T-helper 22 cell (primary cell): ENCODE measurements at places on chromosomes 6 and 20.

- no peak for DNase-seq
Observed at GRCh38 chr20:12371990-12372389, 454.3 kb downstream of the BTBD3 start.

GRCh38 chr6:92763274-92763584, 656.1 kb downstream of the EPHA7 start:
- no peak for DNase-seq

DNA sequence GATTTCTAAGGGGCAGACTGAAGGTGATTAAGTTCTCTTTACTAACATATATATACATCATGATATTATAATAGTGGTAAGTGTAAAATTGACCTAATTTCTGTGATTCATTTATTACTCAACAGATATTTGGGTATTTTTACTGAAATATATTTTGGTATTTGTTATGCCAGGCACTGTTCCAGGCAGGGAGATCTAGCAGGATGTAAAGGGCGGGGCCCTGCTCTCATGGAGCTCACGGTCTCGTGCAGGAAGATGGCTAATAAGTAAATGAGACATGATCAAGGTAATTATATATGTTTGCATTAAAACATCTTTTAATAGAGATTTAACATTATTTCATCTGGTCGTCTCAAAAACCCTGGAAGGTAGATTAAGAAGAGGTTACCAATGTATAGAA, 27.7 kb downstream of the FAM50B start:
- no peak for DNase-seq

- no peak for DNase-seq
Observed at GRCh38 chr6:89817481-89817880, 2.1 kb downstream of the MDN1 start.

- DNase-seq: no peak
Observed at GRCh38 chr6:158249340-158249836, 62.9 kb upstream of the TULP4 start.

DNA sequence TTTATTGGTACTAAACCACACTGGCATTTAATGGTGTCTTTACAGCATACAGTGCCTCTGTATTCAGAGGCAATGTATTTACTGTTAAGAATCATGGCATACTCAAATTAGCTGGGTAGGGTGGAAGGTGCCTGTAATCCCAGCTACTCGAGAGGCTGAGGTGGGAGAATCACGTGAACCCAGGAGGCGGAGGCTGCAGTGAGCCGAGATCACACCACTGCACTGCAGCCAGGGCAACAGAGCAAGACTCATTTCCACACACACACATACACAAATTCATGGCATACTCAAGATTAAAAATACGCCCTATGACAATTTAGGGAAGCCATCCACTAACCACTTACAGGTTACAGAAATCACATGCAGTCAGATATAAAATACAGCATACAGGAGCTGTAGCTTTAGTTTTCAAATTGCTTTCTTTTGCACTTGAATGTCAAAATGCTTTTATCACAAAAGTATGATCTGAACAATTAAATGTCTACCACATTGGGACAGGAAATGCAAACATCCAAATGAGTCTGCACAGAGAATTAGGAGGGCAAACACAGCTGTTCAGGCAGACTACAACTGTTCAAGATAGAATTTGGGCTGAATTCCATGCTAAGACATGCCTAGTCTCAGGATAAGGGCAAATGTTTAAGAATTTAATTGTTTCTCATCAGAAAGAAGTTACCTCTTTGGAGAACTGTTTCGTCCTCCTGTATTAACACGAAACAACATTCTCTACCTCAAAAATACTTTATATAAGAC, 36.4 kb downstream of the CSNK2A1 start:
- no peak for DNase-seq

- DNase-seq: no peak
Observed at GRCh38 chr20:8287340-8287739, 155.3 kb downstream of the PLCB1 start.

DNA sequence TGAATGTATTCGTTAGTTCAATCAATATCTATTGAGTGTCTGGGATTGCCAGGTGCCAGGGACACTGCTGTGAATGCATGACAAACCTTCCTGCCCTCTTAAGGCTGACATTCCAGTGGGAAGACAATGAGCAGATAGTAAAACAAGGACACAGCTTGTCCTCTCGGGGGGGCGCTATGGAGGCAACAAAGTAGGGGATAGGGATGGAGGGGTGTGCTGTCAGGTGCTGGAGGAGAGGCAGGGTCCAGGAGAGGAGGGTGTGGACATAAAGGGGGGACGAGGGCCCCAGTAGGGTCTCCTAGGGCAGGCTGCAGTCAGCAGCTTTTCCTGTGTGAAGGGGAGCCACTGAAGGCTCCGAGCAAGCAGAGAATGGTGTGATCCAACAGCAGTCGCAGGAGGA, 198.2 kb upstream of the PDE10A start:
- no peak for DNase-seq

DNA sequence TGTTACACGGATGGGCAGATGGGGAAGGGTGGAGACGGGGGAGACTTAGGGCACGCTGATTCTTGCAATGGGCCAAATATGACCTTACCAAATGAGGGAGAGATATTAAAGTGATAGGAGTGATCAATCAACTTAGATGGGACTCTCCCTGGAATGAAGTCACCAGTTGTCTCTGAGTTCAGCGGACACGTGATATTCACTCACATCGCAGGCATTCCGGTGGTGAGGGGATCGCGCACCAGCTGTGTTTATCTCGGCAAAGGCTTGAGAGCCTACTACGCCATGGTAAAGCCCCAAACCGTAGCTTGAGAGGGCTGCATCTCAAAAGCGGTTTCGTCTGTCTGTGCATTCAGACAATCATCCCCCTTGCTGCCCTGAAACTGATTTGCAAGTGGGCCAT, 5.5 kb downstream of the BMP7 start:
- no peak for DNase-seq

GRCh38 chr6:116218172-116218633, 35.7 kb downstream of the TSPYL4 start:
- DNase-seq: no peak

DNA sequence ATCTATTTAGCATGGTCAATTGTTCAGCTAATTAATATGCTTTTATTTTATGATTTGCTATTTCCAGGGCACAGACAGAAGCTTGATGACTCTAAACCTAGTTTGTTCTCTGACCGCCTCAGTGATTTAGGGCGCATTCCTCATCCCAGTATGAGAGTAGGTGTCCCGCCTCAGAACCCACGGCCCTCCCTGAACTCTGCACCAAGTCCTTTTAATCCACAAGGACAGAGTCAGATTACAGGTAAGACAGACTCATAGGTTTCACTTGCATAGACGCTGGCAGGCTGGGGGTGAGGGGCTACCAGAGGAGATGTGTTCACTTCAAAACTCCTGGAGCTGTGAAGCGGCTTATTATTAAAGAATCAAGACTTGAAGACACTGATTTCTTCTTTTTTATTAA, 114.1 kb upstream of the SUPT3H start:
- no peak for DNase-seq

DNA sequence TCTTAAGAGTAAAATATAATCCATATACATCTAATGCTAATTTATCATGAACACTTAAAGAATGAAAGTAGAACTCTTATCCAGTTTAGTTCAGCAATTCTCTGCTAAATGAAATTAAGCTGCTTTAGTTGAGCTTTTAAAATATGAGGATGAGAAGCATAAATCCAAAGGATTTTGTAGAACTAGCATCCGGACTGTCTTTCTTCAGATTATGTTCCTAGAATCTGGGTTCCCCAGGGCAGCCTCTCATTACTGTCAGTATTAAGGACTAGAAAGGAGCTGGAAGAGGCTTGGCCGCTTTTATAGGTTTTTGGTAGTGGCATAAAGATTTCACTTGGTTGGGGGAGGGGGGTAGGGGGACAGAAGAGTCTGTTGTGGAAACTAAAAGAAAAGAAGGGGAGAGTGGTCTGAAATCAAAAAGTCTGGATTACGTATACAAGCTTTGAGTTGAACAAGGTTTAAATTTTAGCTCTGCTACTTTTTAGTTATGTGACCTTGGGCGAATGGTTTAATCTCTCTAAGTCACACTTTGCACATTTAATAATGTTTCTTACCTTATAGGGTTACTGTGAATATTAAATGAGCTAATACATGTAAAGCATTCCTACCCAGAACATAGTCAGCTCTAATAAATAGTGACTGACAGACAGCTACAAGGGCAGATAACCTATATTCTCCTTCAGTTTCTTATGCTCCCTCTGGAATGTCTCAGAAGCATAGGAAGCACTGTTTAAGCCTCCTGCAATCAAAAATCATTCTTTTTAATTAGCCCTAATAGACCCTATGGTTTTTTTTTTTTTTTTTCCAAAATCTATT, 3.7 kb downstream of the SGK1 start:
- no peak for DNase-seq

- DNase-seq: no peak
Observed at GRCh38 chr20:8346700-8347270, 214.7 kb downstream of the PLCB1 start.

- no peak for DNase-seq
Observed at GRCh38 chr6:36688739-36689075, 8.9 kb upstream of the RAB44 start.

- no peak for DNase-seq
Observed at GRCh38 chr6:33118525-33119123, 42.8 kb downstream of the HLA-DPB1 start.

DNA sequence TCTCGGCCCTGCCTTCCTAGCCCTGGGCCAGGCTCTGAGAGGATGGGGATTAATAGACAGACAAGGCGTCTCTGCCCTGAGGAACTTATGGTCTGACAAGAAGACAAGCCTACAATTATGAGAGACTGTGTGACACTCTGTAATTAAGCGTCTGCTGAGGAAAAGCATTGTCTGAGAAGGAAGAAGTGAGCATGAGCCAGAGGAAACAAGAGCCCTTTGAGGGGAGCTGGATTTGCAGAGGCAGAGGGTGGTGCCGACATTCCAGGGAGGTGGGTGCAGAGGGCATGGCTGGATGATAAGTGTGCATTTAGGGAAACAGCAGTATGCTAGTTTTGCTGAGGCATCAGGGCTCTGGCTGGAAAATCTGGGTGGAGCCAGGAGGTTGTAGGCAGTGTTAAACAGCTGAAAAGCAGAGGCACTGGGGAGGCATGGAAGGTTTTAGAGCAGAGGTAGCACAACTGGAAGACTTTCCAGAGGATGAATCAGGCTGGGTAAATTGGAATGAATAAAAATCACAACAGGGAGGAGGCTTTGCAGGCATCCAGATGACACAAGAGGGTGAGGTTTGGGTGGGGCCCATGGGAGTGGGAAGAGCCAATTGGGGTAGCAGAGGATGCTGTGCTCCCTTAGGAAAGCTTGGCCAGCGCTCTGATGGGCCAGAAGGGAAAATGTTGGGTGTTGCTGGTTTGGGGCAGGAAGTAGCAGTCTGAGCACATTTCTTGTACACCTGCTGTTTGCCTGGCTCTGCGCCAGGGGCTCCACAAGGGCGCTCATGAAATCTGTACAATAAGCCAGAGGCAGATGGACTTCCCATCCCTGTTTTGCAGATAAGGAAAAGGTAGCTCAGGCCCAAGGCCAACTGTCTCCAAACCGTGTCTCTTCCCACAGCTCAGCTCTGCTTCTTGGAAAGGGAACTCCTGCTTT, 74.0 kb upstream of the MYL9 start:
- peak; percentile 12 for DNase-seq

DNA sequence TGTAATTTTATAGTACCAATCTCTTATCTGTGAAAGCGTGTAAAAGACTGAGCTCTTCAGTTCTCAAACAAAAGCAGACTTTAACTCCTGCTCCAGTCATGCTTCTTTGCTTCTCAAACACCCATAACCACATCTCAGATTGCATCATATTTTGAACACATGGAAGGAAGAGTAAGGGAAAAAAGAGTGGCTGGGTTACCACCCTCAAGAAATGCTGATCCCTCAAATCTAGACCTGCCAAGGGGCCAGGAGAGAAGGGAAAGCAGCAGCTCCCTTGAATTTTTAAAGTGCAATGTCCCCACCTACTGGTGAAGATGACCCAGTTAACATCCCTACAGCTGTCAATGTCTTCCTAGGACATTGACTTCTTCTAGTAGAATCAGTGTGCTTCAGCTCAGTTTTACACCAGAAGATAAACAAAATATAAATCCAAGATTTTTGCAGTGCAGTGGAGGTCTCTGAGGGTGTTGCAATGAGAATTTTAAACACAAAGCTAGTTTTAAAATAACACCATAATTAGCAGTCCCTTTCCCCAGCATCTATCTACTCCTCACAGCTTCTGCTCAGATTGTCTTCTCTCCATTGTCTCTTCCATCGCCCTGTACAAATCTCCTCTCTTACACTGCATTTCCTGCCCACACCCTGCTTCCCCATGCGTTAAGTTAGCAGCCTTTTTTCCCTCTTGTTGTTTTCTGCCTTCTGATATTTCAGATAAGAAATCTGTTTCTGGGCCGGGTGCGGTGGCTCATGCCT, 22.6 kb upstream of the HLA-DQB2 start:
- DNase-seq: no peak

- DNase-seq: no peak
Observed at GRCh38 chr6:131949909-131950766, 1.0 kb downstream of the CCN2 start.

GRCh38 chr6:27889628-27890444, 22.4 kb downstream of the OR2B2 start:
- no peak for DNase-seq

DNA sequence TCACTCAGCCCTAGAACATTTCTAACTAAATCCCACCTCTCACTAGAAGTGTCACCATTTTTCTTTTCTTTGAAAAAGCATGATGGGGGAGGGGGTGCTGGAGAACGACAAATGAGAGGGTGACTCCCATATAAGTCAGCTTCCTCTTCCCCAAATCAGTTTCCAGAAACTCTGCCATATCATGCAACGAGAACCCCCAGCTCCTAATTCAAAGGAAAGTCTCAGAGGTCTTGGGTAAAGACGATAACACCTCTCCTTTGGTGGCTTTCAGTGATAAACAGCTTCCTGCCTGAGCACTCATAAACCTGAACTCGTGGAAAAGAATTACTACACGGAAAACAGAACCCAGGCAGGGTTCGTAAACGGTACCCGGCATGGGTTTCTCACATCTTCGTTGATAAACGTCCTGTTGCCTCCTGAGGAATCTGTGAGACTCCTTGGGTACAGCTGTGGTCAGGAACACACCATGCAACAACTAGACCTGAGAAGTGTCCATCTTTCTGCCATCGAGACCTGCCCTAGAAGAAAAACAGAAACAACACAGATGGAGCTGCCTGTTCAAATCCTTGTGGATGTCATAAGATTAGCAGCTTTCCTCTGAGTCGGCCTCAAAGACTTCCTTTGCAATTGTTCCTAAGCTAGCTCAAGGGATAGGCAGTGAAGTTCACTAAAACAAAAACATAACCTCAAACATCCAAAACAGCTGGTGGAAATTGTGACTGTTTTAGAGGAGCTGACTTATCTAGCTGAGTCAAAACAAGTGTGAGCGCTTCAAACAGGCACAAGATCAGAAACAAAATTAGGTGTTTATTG, 185.8 kb upstream of the PRDM1 start:
- DNase-seq: no peak

GRCh38 chr6:35776364-35777215, at the start of gene CLPSL2:
TSS of gene CLPSL2 (plus strand) at chr6:35776598. CDS start at chr6:35776619, 21 bp downstream.
- no peak for DNase-seq

DNA sequence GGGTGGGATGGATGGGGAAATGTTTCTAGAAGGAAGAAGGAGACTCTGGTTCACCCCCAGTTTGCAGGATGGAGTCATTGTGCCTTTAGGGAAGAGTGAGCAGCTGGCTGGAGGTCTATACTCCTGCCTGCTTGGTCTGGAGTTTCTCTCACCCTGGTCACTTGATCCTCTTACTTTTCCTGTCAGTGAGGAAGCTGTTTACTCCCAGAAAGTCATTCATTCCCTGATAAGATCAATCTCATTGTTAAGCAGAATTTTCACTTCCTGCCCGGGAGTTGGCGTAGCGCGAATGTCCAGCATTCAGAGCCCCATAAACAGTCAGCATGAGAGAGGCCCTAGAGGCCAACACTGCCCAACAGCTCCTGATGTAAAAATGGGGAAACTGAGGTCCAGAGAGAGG, 70.4 kb upstream of the SIRPA start:
- no peak for DNase-seq
